NCI-H1092 treated with DMSO at 0.1 percent for 48 hours (cell line): ENCODE measurements at places on chromosomes 5 and 9.

- DNase-seq = no peak
Observed at GRCh38 chr5:62127098-62127736, 178.8 kb upstream of the KIF2A start.

- no peak for DNase-seq
Observed at GRCh38 chr9:88197781-88198340, 59.6 kb upstream of the SPATA31C2 start.

- DNase-seq = no peak
Observed at GRCh38 chr9:19380826-19381075, 715 bp upstream of the RPS6 start.

GRCh38 chr9:129495620-129496472 is 125.1 kb downstream of the C9orf50 start:
- peak; percentile 80 for DNase-seq

- DNase-seq = no peak
Observed at GRCh38 chr9:38047301-38048251, 21.5 kb downstream of the SHB start.

DNA sequence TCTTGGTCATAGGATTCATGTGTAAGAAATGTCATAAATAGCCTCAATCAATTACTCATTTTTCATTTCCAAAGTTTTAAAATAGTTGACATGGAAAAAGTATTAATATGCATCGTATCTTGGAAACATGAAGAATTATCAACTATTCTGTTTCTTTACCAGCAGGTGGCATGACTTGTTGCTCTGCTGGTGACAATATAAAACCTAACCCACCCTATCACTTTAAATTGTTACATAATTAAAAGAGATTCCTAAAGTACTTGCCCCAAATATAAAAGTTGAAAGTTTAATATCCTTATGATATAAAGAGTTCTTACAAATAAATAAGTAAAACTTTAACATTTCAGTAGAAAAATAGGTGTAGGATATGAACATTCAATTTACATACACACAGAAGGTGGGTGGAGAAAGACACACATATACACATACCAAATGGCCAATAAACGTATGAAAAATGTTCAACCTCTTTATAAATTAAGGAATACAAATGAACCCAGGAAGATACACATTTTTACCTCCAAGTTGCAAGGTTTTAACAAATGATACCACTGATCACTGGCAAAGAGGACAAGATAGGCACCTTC is 30.6 kb downstream of the MAP1B start:
- DNase-seq = no peak

GRCh38 chr5:65555287-65555686 is 7.7 kb downstream of the CENPK start:
- DNase-seq = no peak
